GM19239 (cell line): ENCODE measurements at places on chromosomes 7 and 10.

DNA sequence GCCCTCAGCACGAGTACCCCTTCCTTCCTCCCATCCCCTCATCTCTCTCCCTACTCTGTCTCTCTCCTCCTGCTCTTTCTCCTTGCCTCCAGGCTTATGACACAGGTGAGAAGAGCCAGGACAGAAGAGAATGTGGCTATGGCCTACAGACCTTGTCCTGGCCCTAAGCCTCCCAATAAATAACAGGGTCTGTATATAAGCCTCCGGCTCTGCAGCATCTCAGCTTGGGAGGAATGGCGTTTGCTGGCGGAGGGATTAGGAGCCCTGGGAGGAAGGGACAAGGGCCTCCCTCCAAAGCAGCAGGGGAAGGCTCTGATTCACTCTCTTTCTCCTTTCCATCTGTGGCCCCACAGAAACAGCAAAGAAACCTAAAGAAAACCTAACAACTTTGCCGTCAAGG is 45.8 kb downstream of the COL13A1 start:
- no peak for DNase-seq

DNA sequence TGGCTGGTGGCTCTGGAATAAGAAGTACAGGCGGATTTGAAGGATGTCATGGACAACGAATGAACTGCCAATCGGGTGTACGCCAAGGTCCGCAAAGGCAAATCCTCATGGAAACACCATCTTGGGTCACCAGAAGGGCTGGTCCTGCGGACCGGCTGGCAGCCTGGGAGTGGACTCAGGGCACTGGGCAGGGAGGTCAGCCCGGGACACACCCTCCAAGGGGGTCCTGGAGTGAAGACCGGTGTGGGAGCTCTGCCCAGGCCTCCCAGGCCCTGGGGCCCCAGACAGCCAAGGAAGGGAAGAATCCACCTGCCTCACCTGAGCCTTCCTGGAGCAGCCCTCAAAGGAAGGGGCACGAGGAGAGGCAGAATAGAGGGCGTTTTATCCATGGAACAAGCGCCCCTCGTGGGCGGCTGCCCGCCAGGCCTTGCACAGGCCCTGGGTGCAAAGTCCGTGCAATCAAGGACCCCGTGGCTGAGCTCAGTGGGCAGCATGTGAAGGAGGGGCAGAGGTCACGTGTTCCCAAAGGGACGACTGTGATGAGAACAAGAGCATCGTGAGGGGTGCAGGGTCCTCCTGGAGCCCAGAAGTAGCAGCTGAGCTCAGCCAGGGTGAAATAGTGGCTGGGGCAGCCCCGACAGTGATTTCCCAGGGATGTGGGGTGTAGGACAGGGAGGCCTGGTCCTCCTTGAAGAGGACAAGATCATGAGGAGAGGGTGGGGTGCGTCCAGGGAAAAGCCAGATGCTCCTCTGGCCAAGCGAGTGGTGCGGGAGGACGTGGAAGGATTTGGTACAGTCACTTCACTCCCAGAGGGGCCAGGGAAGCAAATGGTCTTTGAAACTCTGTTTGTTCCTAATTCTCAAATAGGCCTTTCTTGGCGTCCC is 105.2 kb downstream of the TCERG1L start:
- no peak for DNase-seq

DNA sequence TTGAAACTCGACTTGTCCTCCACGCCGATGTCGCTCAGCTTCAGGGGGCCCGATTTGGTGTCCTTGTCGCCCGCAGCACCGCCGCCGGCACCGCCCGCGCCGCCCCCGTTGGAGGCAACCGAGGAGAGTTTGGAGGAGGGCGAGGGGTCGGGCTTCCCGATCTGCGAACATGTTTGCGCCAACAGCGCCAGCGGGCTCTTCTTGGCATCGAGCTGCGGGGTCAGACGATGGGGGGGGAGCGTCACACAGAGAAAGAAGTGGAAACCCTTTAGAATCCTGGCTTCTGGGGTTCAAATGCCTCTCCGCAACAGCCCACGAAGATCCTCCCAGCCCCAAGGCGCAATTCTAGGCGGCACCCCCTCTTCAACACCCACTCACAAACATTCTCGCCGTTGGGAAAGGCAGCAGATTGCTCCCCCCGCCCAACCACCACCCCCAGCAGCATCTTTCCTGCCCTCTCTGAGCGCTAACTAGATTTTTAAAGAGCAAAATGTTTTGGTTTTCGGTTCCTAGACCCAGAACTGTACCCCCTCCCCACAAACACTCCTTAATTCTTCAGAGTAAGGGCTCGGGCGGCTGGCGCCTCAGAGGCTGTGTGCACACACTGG is 1.3 kb downstream of the ZNF503 start:
- DNase-seq: no peak

DNA sequence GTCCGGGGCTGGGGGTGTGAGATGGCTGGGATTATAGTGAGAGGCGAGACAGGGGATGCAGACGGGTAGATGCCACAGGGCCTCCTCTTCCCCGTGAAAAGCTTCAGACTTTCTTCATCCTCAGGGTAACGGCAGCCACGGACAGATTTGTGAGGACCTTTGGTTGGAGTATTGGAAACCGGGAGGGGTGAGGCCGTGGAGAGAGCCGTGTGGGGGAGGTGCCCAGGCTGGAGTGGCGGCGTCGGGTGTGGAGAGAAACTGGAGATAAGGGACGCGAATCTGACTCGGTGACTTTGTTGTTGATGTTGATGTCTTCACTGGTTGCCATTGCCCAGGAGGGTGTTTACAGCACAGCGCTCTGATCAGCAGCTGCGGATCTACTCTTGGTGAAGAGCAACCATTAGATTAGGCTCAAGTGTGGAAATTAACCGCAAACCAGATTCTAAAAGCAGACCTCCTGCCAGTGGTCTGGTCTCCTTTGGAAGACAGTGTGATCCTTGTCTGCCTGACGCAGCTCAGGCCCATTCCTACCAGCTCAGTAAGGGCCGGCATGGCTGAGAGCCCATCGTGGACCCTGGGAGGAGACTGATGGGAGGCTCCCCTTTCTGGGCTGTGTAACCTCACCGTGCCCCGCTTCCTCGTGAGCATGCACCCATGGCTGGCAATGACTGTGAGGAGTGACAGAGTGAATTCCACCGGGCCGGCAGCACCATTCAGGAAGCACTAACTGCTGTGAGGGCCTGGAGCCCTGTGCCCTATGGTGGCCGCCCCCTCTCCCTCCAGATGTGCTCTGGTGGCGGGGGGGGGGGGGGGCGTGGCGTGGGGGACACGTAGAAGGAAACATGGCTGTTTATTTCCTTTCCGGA is 90.3 kb downstream of the INPP5A start:
- no peak for DNase-seq
